ENCODE measurements at places on chromosomes 7 and 10. TPM values are rescaled to one million over a fixed set of nuclear protein-coding genes. Genes with fewer than 3 reads are reported as not detected.

DNA sequence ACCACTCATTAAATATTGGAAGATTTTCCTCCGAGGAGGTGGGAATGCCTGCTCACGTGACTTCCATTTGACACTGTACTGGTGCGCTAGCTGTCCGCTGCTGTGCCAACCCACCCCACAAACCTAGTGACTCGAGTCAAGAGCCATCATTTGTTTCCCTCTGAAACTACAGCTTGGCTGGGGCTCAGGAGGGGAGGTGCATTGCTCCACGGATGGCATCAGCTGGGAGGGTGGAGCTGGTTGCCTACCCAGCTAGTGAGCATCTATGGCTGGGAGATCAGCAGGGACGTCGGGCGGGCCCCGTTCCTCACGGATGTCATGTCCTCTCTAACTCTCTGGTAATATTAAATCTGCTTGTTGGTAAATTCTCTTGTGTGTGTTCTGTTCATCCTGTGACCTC, 9.5 kb upstream of the FOXL3 start:
- no peak for DNase-seq

- DNase-seq, result no peak
These were observed 24.2 kb upstream of the MACC1 start for GRCh38 chr7:20241194-20241910.

DNA sequence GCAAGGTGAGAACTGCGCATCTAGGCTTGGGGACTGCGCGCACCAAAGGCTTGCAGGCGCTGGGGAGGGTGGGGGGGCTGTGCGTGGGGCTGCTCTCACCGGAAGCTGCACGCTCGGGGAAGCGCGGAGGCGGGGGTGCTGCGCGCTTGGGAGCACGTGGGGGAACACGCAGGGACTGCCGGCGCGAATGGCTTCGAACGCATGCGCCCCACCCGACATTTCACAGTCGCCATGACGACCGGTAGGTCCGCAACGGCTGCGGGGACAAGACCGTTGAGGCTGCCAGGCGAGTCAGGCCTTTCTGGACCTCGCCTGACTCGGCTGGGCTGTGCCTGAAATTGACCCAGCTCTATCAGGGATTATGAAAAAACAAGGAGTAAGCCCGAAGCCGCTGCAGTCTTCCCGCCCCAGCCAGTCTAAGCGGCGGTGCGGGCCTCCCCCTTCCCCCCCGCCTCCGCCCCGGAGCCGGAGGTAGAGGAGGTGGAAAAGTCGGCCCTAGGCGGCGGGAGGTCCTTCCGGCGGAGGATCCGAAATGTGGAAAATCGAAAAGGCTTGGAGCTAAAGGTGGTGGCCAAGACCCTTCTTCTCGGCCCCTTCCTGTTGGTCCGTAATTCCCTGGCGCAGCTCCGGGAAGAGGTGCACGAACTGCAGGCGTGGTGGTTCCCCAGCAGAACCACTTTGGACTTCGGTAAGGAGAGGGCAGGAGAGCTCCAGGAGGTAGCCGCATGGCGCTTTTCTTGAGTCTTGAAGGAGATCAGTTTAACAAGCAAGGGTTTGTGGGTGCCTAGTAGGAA, 34.9 kb upstream of the STEAP1 start:
- no peak for DNase-seq

- DNase-seq, result no peak
These were observed 69.5 kb downstream of the STEAP1B start for GRCh38 chr7:22430457-22430856.

Gene WIPF3
- polyA plus RNA-seq, result 5.7 TPM

Gene DNAJC12
- polyA plus RNA-seq, result 16.3 TPM
